ENCODE measurements at places on chromosomes 12 and 14.

GRCh38 chr12:77189901-77190416 lies 124.6 kb upstream of the E2F7 start:
- DNase-seq = no peak

GRCh38 chr12:9843407-9843806 lies 16.1 kb downstream of the KLRF1 start:
- no peak for DNase-seq

- DNase-seq = no peak
Measured at GRCh38 chr14:99475179-99475578, 5.5 kb downstream of the SETD3 start.

GRCh38 chr14:65838565-65838964 lies 426.0 kb downstream of the FUT8 start:
- no peak for DNase-seq

DNA sequence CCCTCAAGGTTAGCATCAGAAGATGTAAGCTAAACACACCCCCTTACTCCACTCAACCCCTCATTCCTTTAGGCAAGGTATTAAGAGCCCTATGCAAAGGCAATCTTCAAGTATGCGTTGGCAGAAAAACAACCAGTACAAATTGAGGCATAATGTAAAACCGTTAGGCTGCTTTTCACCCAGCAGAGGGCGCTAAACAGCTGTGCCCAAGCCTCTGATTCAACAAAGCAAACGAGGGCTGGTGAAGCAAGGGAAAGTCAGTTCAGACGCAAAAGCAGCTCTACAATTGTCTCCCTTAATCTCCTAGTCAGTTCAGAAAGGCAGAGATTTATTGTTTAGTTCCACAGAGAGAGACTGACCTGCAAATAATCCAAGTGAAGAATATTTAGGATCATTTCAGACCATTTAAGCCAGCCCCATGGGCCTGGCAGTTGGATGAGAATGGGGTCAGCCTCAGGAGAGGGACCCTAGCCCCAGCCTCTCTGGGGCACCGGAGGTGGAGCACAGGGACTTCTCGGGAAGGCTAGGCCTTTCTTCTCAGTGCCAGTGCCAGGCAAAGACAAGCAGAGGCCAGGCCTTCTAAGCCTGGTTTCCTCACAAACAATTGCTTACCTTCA lies 23.5 kb downstream of the DCAF5 start:
- peak; percentile 58 for DNase-seq

- no peak for DNase-seq
Measured at GRCh38 chr14:55298500-55298822, 27.2 kb downstream of the FBXO34 start.

DNA sequence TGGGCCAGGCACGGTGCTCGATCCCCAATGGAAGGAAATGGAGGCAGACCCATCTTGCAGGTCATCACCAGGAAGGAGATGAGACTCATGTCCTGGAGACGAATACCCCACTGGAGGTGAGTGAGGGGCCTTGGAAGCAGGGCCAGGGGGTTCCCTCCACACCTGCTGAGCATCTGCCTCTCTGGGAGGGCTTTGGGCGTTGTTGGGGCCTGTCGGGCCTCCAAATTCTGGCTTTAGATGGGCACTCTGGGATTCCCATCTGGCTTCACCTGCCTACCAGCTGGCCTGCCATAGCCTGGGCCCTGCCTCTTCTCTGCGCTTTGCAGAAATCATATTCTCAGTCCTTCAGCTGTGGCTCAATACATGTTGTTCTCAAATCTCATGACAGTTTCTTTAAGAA lies 13.9 kb downstream of the RTL1 start:
- DNase-seq = no peak

GRCh38 chr14:50531595-50532501 lies 521 bp downstream of the MAP4K5 start:
- DNase-seq = no peak

DNA sequence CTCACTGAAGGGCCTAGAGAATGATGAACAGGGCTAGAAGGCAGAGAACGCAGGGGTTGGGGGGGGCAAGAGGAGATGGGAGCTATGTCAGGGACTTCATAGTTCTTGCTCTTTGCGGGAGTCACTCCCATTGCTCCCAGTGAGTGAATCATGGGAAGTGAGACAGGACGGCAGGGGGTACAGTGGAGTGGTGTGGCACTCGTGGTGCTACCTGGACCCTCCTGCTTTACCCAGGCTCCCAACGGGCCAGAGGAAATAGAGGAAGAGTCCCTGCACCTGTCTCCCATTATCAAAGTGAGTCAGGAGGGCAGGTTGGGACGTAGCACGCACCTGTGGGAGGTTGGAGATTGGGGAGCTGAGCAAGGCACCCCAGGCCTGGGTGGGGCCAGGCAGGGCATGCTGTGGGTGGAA lies 1.3 kb upstream of the KRT8 start:
- DNase-seq = no peak

DNA sequence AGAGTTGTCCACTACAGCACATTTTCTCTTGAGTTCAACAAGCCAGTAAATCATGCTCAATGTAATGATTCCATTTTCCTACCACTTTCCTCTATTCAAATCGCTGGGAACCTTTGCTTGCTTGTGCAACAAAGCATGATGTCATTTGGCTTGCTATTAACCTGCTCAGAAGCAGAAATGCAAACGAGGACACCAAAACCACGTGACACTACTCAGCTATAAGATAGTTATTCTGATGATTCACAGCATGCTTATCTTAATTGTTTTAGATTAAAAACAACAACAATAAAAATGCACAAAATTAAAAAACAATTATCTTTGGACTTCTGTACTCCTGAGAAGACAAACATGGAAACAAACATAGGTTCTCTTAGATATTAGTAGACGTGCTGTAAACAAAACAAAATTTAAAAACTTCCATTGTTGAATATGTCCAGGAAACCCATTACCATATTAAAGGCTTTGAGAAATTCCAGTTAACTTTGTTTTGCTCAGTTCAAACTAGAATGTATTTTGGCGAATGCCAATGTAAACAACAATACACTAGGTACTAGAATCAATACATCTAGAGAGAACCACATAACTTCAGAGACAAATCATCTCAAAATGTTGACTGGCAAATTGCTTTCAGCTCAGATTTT lies 77.5 kb upstream of the KRAS start:
- DNase-seq = no peak

- no peak for DNase-seq
Measured at GRCh38 chr12:93748672-93749383, 71.7 kb downstream of the CRADD start.

- no peak for DNase-seq
Measured at GRCh38 chr12:60333461-60333860, 737.6 kb downstream of the SLC16A7 start.

DNA sequence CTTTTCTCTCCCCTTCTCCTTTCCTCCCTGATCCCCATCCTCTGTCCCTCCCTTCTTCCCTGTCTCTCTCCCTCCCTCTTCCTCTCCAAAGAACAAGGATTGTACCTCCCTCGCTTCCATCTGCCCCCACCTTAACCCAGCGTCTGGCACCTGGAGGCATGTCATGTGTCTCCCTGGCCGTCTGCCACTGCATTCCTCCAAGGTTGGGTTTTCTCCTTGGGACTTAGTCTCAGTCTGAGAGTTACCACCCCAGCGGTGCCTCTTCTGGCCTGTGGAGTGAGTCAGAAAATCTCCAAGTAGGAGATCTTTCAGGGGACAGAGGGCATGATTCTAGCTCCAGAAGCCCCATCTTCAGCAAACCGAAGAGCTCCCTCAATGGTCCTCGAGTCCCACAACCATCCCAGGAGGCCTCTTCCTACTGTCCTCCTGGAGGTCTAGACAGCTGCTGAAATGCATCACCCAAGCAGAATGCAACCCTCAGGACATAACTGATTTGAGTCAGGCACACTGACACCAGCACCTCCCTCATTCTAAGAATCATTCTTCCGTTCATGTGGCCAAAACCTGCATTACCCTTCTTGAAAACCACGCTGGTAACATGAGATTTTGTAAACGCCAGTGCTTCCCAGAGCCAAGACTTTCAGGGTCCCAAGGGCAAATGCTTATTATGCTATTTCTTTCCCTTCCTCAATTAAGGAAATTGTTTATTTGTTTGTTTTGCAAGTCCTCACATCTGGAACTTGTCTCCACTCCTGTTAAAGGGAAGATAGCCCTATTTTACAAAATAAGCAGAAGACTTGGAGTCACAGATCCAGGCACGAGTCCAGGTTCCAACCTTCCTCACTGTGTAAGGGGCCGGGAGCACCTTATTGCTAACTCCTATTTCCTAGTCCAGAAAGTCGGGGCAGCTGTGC lies 463.2 kb downstream of the BCL11B start:
- DNase-seq = no peak

DNA sequence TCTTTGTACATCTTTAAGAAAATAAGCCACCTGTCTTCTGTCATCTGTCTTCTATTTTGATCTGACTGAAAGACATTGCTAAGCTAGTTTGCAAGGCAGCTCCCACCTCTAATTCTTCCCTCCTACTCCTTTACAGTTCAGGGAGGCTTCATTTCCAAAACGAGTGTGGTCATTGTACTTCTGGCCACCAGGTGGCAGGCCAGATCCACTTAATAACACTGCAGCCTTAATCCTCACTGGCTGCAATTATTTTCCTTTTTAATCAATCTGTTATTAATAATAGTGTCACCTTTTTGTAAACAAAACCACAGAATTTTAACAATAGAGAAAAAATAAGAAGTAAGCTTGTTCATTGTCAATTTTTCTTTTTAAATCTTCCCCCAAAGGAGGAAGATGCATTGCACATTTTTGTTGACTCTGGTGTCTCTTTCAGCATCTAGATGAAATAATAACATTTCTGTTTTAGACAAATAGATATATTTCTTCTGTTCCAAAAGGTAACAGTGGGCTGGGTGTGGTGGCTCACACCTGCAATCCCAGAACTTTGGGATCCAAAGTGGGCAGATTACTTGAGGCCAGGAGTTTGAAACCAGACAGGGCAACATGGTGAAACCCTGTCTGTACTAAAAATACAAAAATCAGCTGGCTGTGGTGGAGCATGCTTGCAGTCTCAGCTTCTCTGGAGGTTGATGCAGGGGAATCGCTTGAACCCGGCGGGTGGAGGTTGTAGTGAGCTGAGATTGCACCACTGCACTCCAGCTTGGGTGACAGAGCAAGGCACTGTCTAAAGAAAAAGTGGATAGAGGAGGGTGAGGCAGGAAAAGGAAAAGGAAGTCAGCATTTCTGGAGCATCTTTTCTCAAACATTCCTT lies 23.3 kb downstream of the GABARAPL1 start:
- no peak for DNase-seq

- DNase-seq = no peak
Measured at GRCh38 chr14:53652068-53652467, 304.6 kb downstream of the BMP4 start.

DNA sequence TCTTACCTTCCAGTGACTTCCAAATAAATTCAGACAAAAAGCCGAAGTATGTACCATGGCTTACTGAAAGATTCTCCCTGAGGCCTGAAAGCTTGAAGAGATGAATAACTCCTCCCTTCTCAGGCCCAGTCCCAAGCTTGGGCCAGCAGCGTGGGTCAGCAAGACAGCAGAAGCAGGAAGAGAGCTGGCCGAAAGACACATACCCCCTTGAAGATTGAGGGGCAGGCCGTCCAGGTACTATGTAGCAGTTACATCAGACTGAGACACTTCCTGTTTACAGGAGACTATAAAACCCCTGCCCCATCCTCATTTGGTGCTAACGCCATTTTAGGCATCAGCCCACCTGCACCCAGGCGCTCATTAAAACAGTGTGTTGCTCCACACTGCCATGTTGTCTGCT lies 15.0 kb downstream of the NDUFA12 start:
- DNase-seq = no peak

GRCh38 chr14:58265401-58265800 lies 20.8 kb downstream of the PSMA3 start:
- no peak for DNase-seq

DNA sequence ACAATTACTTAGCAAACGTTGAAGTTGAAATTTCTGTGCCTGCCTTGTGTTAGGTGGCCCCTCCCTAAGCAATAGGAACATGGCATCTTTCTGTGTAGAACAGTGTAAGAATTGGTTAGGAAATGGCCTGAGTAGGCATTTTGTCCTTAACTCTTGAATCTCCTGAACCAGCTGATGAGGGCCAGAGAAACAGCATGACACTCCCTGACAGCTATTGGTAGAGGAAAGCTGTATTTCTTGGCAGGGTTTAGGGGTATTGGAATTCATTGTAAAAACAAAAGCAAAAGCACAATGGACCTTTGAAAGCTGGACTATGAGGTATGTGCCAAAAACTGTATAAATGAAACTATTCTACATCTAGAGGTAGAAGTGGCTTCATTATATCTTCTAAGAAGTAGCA lies 40.6 kb upstream of the LRTM2 start:
- DNase-seq = peak; percentile 71

GRCh38 chr12:109679501-109680263 lies 33.9 kb upstream of the FAM222A start:
- no peak for DNase-seq

DNA sequence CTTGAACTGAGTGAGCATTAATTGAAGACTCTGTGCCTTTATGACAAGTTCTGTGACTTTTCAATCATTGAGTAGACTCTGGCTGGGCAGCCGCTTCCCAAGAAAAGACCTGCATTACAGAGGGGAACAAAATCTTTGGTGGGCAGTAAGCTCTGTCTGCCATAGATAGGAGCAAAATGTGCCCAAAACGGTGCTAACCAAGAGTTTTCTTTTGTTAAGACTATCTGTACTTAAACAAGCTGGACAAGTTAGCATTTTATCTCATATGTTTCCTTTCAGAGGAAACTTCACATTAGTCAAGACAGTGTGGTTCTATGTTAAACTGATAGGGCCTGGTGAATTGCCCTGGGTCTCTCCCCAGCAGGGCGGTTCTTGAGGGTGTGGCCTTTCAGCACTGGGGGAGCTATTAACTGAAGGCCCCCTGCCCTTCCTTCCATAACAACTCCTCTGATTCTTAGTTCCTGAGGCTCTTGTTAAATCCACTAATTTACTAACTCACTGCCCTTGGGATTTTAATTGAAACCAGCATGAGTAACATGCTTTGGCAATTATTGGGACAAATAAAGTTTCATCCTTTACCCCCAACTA lies 219.6 kb downstream of the KTN1 start:
- no peak for DNase-seq

GRCh38 chr14:103503296-103503695 lies 19.3 kb downstream of the CKB start:
- no peak for DNase-seq

DNA sequence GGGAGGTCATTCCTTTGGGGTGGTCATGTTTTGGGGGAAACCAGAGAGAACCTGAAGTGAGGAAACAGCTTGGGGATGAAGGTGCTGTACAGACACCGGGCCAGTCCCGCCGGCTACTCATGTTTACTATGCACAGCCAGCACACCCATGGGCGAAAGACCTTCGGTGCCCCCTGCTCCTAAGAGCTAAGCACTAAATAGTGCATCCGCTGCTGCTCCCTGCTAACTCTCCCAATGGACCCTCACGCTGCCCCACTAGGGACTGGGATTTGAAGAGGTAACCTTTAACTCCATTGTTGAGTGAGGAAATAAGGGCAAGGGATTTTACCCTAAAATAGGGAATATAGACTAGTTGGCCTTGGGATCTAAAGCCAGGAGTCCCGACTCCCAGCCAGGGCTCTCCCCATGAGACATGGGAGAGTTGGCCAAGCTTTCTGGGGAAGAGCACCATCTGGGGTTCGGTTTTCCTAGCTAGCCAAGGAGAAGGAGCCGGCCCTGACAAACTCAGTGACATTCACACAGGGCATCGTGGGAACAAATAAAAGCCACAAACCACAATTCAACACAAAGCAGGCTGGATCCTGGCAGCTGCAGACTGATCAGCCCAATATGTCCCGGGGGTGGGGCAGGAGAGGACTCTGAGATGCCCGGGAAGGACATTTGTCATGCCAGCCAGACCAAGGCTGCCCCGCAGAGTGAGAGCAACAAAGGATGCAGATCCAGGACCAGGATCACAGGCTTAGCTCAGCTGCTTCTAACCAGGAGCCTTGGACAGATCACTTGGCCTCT lies 91.7 kb downstream of the SINHCAF start:
- no peak for DNase-seq
